ENCODE measurements at places on chromosomes 5 and 9.

DNA sequence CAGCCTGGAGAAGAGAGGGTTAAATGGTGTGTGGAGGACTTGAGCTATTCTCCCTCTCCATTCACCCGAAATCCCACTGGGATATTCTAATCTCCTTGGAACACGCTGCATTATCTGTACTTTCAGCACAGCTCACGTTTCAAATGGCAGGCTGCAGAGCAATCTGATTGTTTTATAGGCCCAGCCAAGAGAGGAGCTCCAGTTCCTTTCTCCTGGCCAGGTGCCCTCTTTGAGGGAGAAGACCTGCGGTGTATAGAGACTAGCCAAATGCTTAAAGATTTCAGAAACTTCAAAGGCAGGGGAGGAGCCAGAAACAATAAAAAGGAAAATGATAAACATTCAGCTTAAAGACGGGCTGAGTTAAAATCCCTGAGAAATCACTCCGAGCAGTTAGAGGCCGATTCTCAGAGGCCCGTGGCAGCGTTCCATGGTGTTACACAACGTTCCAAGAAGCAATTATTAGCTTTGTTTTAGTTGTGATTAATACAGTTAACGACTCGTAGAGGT is 564.0 kb upstream of the KLF4 start:
- no peak for DNase-seq

GRCh38 chr5:160118349-160119141 is 705 bp downstream of the PWWP2A start:
- DNase-seq: no peak

DNA sequence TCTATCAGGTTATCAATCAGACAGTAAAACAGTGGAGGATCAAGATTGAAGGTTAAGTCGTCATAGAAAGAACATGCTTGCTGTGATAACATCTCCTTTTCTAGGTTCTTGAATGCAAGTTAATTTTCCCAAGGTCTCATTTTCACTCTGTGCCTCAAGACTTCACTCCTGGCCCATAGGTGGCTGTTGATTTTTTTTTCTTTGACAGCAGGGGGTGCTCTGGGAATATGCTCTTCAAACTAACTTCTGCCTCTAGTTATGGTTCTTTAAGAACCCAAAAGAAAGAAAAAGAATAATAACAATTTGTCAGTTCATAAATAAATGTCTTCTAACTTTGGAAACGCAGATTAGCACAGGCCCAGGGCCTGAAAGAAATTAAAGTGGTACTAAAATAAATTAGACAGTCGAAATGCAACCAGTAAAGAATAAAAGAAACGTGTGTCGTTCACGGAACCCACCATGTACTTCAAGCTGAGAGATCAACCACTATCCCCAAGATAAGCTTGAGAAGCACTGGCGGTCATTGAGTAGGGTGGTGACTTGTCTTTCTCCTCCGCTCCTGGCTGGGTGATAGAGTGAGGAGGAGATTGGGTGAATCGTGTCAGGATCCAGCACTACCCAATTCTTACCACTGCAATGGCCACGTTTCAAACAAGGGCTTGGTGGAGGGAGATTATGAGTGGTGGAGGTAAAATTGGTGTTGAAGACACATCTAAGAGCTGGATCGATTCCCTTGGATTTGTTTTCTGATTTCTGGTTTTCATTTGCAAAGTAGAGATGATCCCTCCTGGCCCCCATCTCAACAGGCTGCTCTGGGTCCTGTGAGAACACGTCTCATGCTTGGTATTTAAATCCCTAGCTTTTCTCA is 93.4 kb upstream of the IRX4 start:
- no peak for DNase-seq

GRCh38 chr5:148913985-148914431 is 87.6 kb downstream of the ADRB2 start:
- no peak for DNase-seq

DNA sequence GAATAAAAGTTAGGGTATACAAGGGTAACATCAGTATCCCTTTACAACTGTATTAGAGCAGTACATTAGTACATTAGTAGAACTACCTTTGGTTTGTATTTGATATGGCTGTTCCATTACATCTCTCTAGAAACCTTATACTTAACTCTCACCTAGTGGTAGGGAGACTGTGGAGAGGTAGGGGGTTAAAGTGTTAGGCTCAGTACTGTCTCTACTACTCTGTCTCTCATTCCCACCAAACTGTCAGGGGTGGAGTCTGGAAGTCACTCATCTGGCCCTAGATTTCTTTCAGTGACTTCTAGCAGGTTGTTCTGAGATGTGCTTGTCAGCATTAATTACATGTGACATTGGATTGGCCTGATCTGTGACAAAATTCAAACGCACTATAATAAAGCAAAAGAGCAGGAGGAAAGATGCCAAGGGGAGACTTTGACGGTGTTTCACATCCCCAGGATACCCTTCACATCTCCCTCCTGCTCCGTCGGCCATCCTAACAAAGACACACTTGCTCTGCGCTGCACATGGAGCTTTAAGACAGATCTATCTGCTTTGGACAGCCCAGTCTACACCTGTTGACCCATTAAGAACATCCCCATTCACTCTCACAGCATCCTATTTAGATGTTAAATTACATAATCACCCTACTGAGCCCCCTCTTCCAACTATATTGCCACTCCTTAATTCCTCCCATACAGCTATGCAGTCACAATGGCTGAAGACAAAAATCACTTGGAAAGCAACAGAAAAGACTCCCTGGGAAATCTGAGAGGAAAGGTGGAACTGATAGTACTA is 1043.0 kb upstream of the DMAC1 start:
- no peak for DNase-seq

DNA sequence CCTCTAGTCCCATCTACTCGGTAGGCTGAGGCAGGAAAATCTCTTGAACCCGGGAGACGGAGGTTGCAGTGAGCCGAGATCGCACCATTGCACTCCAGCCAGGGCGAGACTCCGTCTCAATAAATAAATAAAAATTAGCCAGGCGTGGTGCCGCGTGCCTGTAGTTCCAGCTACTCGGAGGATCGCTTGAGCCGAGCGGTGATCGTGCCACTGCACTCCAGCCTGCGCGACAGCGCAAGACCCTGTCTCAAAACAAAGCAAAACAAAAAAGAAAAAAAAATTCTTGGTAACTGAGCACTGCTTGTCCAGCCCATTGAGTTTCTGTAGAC is 710 bp upstream of the WDR55 start:
- no peak for DNase-seq

DNA sequence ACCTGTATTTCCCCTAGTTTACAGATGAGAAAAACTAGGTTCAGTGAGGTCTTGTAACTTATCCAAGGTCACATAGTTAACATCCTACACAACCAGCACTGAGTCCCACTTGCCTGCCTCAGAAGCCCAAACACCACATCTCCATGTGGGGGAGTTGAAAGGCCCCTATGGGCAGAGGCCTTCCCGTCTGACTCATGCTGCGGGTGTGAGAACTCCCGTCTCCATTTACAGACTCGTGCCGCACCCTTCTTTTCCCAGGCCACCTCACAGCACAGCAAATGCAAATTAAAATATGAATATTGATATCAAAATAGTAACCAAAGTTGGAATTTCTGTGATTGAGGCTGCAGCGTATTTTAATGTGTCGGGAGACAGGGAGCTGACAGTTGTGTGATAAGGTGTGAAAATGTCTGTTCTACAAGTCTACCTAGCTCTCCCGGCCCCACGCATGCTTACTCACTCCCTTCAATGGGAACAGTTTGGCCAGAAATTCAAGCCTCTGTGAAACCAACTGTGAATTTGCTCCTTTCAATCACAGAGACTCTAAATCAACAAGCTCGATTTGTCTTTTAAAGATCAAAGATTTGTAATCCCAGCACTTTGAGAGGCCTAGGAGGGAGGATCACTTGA is 90.1 kb downstream of the CRB2 start:
- no peak for DNase-seq

DNA sequence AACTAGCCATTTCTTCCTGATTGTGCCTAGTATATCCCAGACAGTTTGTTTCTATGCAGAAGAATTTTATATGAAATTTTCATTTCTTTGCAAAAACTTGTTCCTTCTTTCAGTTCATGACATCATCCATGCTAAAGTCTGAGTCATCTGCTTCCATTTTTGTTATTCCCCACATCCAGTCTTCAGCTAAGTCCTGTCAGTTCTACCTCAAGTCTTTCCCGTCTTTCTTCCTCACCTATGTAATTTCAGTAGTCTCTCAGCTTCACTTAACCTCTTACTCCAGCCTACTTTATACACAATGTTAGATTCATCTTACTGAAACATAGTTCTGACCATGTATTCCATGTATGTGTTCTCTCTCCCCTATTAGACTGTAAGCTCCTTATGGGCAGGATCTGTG is 39.1 kb downstream of the G3BP1 start:
- DNase-seq: no peak

DNA sequence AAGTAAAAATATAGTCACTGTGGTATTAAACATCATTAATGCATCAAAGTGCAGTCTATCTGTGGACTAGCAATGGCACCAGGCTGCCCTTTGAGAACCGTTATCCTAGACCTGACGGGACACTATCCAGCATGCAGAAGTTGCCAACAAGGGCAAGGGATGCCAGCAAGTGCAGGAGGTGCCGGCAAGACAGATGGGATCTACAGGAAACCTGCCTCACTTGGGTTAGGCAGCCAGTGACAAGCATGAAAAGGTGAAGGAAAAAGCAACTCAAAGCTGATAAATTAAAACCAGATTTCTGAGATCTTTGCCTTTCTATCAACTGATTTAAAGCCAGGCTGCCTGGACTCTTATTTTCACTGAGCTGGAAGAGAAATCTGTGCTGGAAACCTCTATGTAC is 315.2 kb upstream of the PDE4D start:
- DNase-seq: no peak

GRCh38 chr5:179731791-179732411 is 721 bp upstream of the MAML1 start:
- DNase-seq: no peak

GRCh38 chr5:135700731-135701130 is 121.9 kb upstream of the CXCL14 start:
- DNase-seq: no peak

Measured in DMS79 (cell line).